ENCODE measurements at places on chromosomes 1 and 21. TPM values are rescaled to one million over a fixed set of nuclear protein-coding genes. Genes with fewer than 3 reads are reported as not detected.

SLC44A3 gene
- 2.4 TPM for total RNA-seq

TTLL7 gene
- 0.98 TPM for total RNA-seq

PLA2G2F gene
- not detected for total RNA-seq

HHIPL2 gene
- total RNA-seq: not detected

KCNN3 gene
- 2.3 TPM for total RNA-seq

PDC gene
- not detected for total RNA-seq
